ENCODE measurements at places on chromosomes 6 and 20.

- no peak for DNase-seq
These were observed 106.7 kb upstream of the CNKSR3 start for GRCh38 chr6:154617175-154617574.

DNA sequence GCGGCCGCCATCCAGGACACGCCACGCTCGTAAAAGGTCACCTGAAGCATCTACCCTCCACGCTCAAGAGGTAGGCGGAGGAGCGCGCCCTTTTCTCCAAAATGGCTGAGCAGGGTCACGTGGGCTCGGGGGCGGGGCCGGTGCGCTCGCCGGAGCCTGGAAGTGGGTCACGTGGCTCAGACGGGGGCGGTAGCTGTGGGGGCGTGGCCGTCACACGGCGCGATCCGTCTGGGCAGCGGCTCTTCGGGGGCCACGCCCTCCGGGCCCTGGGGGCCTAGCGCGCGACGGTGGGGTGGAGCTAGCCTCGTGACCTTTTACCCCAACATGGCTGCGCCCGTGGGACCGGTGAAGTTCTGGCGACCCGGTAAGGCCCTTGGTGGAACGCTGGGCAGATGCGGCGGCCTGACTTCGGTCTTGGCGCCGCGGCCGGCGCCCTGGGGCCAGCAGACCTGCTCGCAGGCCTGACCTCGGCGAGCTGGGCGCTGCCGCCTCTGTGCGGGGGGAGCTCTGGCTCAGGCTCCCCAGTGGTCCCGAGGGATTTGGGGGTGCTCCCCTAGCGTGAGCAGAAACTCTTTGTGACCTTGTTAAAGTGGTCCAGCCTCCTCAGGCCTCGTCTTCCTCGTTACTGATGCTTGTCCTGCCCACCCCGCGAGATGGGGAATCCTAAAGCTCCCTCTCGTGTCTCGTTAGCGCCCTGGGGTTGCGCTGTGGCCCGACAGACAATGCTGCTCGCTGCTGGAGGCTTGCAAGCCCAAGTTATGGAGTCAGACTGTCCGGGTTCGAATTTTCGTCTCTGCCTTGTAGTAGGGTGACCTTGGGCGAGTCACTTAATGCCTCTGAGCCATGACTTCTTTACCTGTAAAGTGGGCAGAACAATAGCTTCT is at the start of gene DHX35:
TSS of gene DHX35 (plus strand) at position 301 of the 884 bp plus-strand sequence. CDS start at position 325, 24 bp downstream.
- peak; percentile 93 for DNase-seq

DNA sequence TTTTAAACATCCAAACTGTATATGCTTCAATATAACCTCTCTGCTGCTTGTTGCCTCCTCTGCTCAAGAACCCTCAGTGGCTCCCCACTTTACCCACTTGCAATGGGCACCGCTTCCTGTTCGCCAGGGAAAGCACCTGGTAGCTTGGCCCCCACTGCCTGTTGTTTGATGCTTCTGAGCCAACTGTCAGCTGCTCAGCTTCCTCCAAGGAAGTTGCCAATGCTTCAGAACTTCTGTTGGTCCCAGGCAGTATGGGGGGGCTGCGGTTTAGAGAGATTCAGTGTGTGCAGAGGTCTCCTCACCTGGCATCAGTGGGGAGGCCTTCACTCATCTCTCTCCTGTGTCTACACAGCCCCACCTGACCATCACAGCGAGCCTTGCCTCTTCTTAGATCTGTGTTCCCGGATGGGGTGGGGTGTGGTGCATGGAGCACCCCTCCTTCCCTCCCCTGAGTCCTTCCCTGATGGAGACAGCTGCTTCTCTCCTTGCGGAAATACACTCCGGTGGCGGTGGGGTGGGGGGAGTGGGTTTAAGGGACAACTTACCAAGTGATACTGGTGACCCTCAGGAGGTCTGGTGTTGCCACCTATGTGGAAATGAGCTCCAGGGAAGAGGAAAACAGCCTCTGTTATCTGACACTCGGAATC is 308.1 kb downstream of the CDH26 start:
- DNase-seq = no peak

GRCh38 chr6:116386581-116387299 is 16.0 kb downstream of the DSE start:
- no peak for DNase-seq

DNA sequence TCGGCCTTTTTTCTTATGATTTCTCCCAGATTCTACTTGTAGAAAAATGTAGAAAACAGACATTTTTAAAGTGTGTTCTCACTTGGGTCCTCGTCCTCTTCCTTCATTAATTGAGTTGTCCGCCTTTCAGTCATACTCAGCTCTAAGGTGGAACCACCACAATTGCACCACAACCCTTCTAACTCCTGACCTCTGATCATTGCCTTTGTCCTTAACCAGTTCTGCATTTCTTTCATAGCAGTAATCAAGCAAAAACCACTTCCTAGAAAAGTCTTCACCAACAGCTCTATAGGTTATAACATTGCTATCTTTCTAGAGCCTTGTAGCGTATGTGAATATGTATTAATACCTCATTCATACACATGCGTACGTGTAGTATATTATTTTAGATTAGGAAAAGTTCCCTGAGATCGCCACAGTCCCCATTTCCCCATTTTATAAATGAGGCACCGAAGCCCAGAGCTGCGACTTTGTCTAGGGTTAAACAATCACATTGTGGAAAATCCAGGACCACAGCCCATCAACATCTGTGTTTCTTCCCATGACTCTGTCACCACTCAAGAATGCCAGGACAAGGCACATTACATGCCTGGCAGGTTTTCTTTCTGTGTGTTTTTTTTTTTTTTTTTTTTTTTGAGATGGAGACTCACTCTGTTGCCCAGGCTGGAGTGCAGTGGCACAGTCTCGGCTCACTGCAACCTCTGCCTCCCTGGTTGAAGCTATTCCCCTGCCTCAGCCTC is 175.5 kb downstream of the BTBD3 start:
- no peak for DNase-seq

DNA sequence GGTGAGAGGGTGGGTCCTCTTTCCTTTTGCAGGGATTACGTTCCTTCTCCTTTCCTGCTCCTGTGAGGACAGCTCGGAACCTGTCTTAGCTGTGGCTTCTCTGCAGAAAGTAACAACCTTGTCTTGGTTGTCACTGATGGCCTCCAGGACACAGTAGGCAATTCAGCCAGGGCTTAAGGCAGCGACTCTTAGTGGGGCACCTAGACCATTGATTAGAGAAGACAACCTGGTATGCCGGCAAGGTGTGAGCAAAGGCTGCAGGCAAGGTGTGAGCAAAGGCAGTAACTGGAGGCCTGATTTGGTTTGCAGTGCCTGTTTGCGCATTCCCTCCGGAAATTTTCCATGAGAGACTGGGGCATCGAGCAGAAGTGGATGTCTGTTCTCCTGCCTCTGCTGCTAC is 37.6 kb downstream of the DYNLT1 start:
- DNase-seq = no peak

GRCh38 chr6:50030777-50031562 is 9.2 kb upstream of the DEFB110 start:
- peak; percentile 81 for DNase-seq

GRCh38 chr6:138486249-138487101 is 12.8 kb downstream of the NHSL1 start:
- DNase-seq = no peak

DNA sequence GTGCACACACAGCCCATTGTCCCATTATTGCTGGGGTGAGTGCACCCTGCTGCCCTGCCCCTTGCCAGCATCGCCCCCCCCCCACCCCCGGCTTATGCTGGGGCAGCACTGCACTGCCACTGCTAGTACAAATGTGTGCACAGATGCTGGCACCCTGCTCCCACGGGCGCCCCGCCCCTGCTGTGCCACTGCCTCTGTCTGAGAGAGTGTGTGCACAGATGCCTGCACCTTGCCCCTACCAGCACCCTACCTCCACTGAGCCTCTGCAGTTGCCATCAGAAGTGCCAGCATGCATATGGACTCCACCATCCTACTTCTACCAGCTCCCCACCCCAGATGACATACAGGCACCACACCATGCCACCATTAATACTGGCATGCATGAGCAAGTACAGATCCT is 454.6 kb upstream of the KHDRBS2 start:
- DNase-seq = no peak
